Upper lobe of right lung (tissue), 1 donor: ENCODE measurements at places on chromosomes 5 and 9. TPM values are rescaled to one million over a fixed set of nuclear protein-coding genes. Genes with fewer than 3 reads are reported as not detected.
A peak's percentile ranks its signal among the peaks of the same experiment; 100 is the strongest.

GRCh38 chr5:151134228-151134627 lies 23.4 kb downstream of the ANXA6 start:
- no peak overlapping the region for H3K4me3 ChIP-seq
- H3K36me3 ChIP-seq: peaks cover 94% of the 10 kb centered on the region
- H3K27ac ChIP-seq: no peak overlapping the region
- no peak for DNase-seq
- no peaks in the 10 kb centered on the region for H3K4me1 ChIP-seq

The BICD2 gene
- 38.6 TPM for total RNA-seq

The HAPLN1 gene
- total RNA-seq: 0.12 TPM

DNA sequence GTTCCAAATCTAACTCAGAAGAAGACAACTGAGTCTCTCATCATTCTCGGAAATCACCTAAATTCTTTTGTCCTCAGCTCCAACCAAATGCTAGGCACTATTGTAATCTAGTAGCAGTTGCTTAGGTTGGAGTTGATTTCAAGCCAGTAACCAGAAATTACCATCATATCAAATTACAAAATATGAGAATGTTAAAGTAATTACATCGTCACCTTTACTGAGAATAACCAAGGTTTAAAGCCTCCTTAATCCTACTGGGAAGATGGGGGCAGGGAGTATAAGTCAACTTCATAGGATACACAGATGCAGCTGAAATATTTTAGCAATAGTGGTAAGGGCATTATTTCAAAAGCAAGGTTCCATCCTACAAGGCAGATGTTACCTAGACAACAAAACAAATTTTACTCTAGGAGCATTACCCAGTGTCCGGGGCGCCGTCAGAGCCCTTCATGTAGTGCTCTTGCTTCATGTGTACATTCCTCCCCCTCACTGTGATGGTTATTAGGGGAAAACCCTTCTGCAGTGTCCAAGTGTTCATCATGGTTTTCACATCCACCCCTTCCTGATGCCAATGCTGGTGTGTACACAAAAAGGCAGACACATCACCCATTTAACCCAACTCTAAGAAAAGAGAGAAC lies 19.5 kb downstream of the ERAP1 start:
- H3K27me3 ChIP-seq: no peaks in the 10 kb centered on the region
- no peak overlapping the region for H3K4me3 ChIP-seq
- H3K27ac ChIP-seq: no peak overlapping the region
- no peaks in the 10 kb centered on the region for H3K4me1 ChIP-seq
- peaks cover 83% of the 10 kb centered on the region for H3K36me3 ChIP-seq

DNA sequence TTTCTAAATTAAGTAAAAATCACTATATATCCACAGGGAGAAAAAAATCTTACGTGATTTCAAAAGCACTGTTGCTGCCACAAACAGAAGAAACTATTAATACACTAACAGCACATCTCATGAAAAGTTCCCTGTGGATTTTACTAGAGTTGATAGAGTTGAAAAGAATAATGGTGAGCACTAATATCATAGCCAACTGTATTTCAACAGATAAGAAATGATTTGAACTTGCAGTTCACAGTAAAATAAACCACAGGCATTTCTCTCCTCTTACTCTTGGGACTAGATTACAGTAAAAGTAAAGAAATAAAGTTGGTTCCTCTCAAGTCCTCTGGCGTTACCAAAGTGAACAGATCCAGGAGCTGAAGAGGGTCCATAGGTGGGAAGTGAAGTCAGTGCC lies 27.9 kb downstream of the AGTPBP1 start:
- no peak for DNase-seq
- peaks cover 4% of the 10 kb centered on the region for H3K4me1 ChIP-seq
- no peaks in the 10 kb centered on the region for H3K27me3 ChIP-seq
- no peaks in the 10 kb centered on the region for H3K36me3 ChIP-seq
- H3K4me3 ChIP-seq: no peak overlapping the region

- H3K4me3 ChIP-seq: no peak overlapping the region
- H3K36me3 ChIP-seq: no peaks in the 10 kb centered on the region
- DNase-seq: no peak
- no peaks in the 10 kb centered on the region for H3K4me1 ChIP-seq
- no peak overlapping the region for H3K27ac ChIP-seq
Observed at GRCh38 chr5:40492056-40492455, 187.7 kb upstream of the PTGER4 start.

- H3K27ac ChIP-seq: no peak overlapping the region
- peaks cover 4% of the 10 kb centered on the region for H3K36me3 ChIP-seq
- peaks cover 42% of the 10 kb centered on the region for H3K4me1 ChIP-seq
- H3K4me3 ChIP-seq: no peak overlapping the region
- no peak for DNase-seq
Observed at GRCh38 chr5:14266171-14266570, 123.0 kb downstream of the TRIO start.

DNA sequence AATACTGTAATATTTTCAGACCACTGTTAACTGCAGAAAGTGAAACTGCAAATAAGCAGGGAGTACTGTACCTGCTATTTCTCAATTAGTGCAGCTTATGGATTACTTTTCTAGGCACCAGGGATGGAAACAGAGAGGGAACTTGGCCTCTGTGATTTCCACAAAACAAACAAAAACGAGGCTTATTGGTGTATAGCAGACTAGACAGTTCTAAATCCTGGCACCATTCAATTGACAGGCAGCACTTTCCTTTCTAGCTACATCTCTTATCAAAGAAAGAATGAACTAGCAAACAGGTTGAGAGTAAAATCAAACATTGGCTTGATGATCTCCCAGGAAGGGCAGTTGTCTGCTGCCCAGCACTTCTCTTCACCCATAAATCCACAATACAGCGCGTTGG lies 16.0 kb upstream of the IL33 start:
- DNase-seq: no peak
- H3K4me1 ChIP-seq: peaks cover 17% of the 10 kb centered on the region
- no peak overlapping the region for H3K4me3 ChIP-seq
- H3K36me3 ChIP-seq: no peaks in the 10 kb centered on the region
- H3K27me3 ChIP-seq: no peaks in the 10 kb centered on the region

The NXNL2 gene
- not detected for total RNA-seq

- H3K27ac ChIP-seq: no peak overlapping the region
- H3K4me1 ChIP-seq: no peaks in the 10 kb centered on the region
- H3K36me3 ChIP-seq: no peaks in the 10 kb centered on the region
- H3K27me3 ChIP-seq: no peaks in the 10 kb centered on the region
- H3K4me3 ChIP-seq: no peak overlapping the region
- no peak for DNase-seq
Observed at GRCh38 chr9:106615118-106615889, 247.7 kb upstream of the ZNF462 start.

DNA sequence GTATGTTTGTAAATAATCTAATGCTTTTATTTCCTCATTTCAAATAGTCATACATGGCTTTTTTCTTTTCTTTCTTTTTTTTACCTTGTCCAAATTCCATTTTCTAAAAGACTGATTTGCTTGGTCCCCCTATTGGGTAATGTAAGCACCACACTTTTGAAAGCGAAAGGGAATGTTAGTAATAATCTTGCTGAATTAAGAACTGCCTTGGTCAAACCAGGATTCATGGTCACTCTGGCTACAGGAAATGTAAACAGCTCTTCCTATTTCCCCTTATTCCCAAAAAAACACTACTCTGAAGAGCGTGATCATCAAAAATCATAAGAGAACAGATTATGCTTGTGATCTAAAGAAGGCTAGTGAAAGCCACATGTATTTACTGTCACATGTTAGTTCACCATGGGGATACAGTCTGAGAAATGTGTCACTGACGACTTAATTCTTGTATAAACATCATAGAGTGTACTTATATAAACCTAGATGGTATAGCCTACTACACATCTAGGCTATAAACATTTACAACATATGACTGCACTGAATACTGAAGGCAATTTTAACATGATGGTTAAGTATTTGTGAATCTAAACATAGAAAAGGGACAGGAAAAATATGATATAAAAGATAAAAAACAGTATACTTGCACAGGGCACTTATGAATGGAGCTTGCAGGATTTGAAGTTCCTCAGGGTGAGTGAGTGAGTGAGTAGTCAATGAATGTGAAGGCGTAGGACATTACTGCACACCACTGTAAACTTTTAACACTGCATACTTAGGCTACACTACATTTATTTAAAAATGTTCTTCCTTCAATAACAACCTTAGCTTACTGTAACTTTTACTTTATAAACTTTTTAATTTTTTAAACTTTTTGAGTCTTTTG lies 75.3 kb downstream of the HMGCR start:
- DNase-seq: no peak
- H3K27ac ChIP-seq: no peak overlapping the region
- no peaks in the 10 kb centered on the region for H3K27me3 ChIP-seq
- H3K4me1 ChIP-seq: no peaks in the 10 kb centered on the region

GRCh38 chr5:180636403-180637075 lies 12.9 kb downstream of the FLT4 start:
- no peak overlapping the region for H3K27ac ChIP-seq
- no peaks in the 10 kb centered on the region for H3K36me3 ChIP-seq
- peak; percentile 56 for DNase-seq
- no peaks in the 10 kb centered on the region for H3K27me3 ChIP-seq
- H3K4me3 ChIP-seq: no peak overlapping the region
- H3K4me1 ChIP-seq: no peaks in the 10 kb centered on the region

The PPIC gene
- total RNA-seq: 43.0 TPM

GRCh38 chr5:154694159-154694558 lies 61.0 kb upstream of the LARP1 start:
- no peaks in the 10 kb centered on the region for H3K27me3 ChIP-seq
- H3K36me3 ChIP-seq: no peaks in the 10 kb centered on the region
- peaks cover 15% of the 10 kb centered on the region for H3K4me1 ChIP-seq
- H3K27ac ChIP-seq: no peak overlapping the region
- H3K4me3 ChIP-seq: no peak overlapping the region

GRCh38 chr9:35686222-35687203 lies 3.2 kb downstream of the TPM2 start:
- H3K4me1 ChIP-seq: peaks cover 14% of the 10 kb centered on the region
- H3K4me3 ChIP-seq: peak overlapping the region; percentile 3
- peaks cover 10% of the 10 kb centered on the region for H3K36me3 ChIP-seq
- DNase-seq: no peak
- H3K27ac ChIP-seq: no peak overlapping the region

DNA sequence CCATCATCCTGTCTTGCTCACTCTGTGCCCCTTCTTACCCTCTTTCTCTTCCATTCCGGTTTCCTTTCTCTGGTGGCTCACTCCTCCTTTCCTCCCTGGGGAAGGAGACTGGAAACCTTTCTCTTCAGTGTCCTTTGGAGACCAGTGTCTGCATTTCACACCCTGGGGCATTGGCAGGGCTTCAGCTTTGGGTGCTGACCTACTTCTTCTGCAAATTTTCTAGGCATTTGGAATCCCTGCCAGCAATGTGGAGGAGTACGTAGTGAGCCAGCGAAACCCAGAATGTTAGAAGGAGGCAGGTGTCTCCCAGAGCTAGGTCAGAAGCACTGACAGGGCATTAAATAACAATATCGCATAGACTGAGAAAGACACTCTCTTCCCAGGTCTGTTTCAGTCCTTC lies 122.2 kb downstream of the SLC28A3 start:
- H3K4me1 ChIP-seq: no peaks in the 10 kb centered on the region
- no peak overlapping the region for H3K4me3 ChIP-seq
- DNase-seq: no peak
- H3K27ac ChIP-seq: no peak overlapping the region

The NRG2 gene
- 1.4 TPM for total RNA-seq

- H3K4me3 ChIP-seq: no peak overlapping the region
- H3K36me3 ChIP-seq: no peaks in the 10 kb centered on the region
- H3K4me1 ChIP-seq: peaks cover 21% of the 10 kb centered on the region
- no peaks in the 10 kb centered on the region for H3K27me3 ChIP-seq
Observed at GRCh38 chr5:150658121-150658520, 2.9 kb upstream of the MYOZ3 start.

The CCNO gene
- total RNA-seq: not detected

DNA sequence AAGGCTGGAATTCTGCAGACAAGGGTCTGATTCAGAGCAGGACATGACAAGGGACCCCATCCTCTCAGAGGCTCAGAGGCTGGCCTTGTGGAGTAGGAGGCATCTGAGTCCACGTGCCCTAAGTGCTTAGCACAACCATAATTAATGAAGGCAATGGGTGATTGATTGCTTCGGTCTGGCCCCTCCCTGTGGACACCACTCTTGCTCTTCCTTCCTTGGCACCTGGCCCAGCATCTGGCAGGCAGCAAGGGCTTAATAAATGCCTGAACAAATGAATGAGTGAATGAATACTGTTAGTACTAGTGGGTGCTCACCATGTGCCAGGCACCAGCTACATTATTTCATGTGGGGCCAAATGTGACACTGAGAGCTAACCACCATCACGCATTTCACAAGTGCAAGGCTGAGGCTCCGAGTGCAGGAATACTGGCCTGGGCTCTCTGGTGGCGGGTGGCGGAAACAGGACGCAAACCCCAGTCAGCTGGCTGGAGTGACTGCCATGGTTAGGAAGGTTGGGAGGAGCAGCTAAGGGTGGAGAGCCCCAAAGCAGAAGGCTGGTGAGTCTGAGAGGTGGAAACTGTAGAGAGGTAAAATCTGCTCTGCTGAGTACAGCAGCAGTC lies 53.6 kb downstream of the ASS1 start:
- peaks cover 4% of the 10 kb centered on the region for H3K36me3 ChIP-seq
- no peaks in the 10 kb centered on the region for H3K27me3 ChIP-seq
- H3K27ac ChIP-seq: no peak overlapping the region
- H3K4me1 ChIP-seq: no peaks in the 10 kb centered on the region
